Cardiac fibroblast (primary cell): ENCODE measurements at places on chromosomes 16 and 17.

DNA sequence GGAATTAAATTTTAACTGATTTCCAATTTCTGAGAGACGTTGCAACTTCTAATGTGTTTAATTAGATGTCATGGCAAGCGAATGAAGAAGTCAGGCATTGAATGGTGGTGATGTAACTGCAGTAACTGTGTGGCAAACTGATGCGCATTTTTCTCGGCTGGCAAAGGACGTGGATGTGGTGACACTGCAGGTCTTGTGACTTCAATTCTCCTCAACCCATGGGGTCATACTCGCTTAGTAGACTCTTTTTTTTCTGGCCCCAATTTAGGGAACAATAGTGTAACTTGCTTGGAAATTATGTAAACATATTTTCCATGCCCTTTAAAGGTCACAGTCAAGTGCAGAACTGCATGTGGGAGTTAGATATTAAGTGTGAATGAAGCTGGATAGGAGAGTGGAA is 1.9 kb upstream of the FAM20A start:
- DNase-seq, result no peak

DNA sequence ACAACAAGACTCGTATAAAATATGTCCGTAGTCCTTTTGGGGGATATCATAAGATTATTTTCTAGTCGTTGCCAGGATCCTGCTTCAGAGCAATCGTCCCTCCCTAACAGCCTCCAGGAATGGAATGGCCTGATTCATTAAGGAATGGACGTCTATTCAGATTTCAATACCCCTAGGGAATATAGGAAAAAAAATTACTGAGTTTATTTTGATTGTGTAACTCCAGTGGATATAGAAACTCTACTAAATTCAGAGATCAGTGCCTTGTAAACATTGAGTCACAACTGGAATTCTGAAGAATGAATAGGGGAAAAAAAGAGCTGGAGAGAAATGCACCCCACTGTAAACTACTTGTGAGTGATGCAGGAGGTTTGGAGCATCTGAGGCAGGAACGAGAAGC is 1171.5 kb upstream of the GOT2 start:
- DNase-seq, result peak; percentile 32

GRCh38 chr16:85384833-85385462 is 228.2 kb upstream of the GSE1 start:
- DNase-seq, result no peak

GRCh38 chr17:3965118-3965800 is 1.0 kb upstream of the ATP2A3 start:
- DNase-seq, result peak; percentile 38

- peak; percentile 7 for DNase-seq
Observed at GRCh38 chr17:67559381-67559966, 158.3 kb upstream of the NOL11 start.

DNA sequence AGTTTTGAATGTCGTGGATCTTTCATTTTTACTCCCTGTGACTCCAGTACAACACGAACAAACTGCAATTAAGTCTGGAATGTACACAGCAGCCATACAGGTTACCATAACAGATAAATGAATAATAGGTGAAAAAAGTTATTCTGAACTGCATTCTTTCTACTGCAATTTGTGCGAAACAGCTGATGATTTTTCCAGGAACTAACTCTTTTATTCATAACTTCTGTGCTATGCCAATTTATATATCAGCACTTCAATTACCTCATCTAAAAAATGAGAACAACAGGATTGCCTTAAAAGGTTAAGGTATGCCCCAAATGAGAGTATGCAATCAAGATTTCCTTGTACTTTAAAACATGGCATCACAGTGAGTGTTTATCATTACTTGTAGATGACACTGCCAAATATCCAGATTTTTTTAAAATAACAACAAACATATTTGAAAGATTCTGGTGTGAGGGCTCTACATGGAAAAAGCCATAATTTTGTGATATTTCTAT is 238.9 kb downstream of the CDH8 start:
- DNase-seq, result peak; percentile 9

DNA sequence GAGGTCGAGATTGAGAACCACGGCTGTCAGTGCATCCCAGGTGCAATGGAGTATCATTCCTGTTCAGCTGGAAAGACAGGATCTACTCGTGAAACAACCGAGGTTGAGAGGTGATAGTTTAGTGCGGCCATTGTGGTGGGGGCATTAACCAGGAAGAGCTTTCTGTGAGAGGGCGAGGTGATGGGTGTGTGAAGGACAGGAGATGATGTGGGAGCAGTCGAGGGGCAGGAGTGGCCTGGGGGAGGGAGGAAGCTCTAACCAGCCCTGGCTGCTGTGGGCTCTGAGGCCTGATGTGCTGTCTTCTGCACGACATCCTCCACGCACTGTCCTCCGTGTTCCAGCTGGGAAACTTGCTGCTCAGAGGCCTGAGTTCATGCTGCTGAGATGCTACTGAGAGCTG is 22.0 kb downstream of the GOSR2 start:
- no peak for DNase-seq

GRCh38 chr16:80935691-80936090 is 71.0 kb downstream of the CMC2 start:
- no peak for DNase-seq

DNA sequence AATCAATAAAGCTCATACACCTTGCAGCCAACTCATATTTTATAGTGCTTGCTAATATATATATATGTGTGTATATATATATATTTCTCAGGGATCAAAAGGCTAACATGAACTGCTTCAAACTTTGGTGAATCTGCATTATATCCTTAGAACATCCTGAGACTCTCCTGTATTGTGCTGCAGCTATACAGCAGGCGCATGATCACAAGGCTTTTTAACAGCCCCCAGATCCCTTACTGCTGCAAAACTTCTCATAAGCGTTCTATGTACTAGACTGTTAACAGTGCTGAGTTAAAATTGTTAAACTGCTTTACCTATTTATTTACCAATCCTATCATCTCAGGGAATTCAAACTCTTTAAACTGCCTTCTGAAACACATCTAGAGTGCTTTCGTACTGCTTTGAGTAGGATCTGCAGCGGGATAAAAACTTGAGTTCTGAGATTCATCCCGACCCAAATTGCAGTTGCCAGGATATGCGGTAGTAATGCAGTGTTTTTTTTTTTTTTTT is 1.3 kb downstream of the GPATCH8 start:
- DNase-seq, result peak; percentile 27
